ENCODE measurements at places on chromosomes 16 and 17.

DNA sequence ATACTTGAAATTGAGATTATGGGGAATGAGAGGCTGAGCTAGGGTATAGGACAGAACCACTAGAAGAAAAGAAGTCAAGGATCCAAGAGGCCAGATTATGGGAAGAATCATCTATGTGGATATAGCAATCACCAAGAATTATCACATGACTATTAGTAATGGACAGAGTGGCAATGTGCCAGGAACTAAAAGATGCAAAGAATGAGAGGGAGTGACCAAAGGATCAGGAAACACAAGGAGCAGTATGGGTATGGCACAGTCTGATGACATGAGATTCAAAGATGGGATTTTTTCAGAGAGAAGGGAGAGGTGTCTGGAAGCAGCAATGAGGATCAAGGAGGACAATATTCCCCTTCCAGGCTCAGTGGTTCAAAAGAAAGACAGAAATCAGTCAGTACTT lies 212.2 kb downstream of the AATF start:
- H3K27ac ChIP-seq = no peak overlapping the region
- H3K4me1 ChIP-seq = no peaks in the 10 kb centered on the region
- no peaks in the 10 kb centered on the region for H3K36me3 ChIP-seq

DNA sequence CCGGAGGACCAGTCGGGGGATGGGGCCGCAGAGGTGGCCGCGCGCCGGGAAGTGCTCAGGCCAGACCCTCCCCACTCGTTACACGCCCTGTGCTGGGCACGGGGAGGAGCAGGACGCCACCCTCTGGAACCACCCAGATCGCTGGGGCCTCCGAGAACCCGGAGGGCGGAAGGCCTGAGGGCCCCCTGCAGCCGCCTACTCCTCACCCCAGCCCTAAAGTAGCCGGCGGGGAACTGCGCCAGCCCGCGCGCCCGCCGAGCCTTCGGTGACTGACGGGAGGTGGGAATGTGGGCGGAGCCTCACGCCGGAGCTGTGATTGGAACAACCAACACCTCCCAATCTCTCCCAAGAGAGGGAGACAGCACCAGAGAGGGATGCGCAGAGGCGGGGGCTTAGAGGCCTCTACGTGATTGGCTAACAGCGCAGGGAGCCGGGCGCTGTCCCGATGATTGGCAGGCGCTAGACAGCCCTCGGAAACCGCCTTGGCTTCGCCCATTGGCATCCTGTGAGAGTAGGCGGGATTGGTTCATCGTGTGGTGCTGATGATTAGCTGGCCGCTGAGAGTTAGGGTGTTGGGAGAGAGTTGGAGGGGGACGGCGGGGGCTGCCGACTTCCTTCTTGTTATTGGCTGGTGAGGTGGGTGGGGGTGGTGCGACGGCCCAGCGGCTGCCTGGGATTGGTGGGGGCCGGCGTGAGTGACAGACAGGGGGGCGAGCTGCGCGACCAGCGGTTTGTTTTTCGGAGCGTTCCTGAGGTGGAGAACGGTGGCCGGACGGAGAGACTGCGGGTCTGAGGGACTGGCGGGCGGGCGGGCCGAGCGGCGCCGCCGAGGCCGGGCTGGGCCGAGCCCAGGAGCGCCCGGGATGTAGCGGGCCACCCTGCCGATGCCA lies at the start of gene MAP3K3:
MAP3K3 (plus strand) TSS at position 734 of the 890 bp plus-strand sequence. CDS start 343 bp downstream, outside the sequence.
- H3K4me3 ChIP-seq = peak within 1 kb of the TSS; percentile 77
- H3K27ac ChIP-seq = peak within 1 kb of the TSS; percentile 98
- H3K4me1 ChIP-seq = no peaks in the 10 kb centered on the region
- peak; percentile 99 for DNase-seq

DNA sequence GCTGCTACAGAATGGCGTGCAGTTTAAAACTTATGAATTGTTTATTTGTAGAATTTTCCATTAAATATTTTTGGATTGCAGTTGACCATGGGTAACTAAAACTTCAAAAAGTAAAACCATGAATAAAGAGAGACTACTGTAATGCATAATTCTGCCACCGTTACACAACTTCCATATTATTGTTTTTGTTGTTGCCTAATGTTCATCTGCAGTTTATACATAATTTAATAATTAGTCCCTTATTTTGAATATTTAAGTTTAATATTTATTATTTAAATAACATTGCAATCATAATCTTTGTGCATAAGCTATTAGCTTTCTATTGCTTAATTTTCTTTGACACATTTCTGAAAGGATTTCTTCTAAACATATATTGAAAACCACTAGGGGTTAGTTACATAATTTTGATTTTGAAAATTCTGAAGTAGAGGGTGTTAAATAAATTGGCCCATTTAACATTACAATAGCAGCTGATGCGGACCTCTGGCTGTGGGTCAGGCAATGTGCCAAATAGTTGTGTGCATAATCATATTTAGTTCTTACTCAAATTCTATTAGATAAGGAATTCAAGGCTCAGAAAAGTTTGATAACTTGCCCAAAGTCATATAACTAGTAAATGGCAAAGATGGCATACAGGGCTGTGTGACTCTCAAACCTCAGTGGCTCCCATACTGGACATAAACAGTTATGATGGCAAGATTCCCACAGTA lies 31.1 kb downstream of the PPM1E start:
- no peak overlapping the region for H3K4me3 ChIP-seq
- no peaks in the 10 kb centered on the region for H3K4me1 ChIP-seq
- DNase-seq = no peak
- H3K27ac ChIP-seq = no peak overlapping the region
- no peaks in the 10 kb centered on the region for H3K27me3 ChIP-seq
- no peaks in the 10 kb centered on the region for H3K36me3 ChIP-seq

DNA sequence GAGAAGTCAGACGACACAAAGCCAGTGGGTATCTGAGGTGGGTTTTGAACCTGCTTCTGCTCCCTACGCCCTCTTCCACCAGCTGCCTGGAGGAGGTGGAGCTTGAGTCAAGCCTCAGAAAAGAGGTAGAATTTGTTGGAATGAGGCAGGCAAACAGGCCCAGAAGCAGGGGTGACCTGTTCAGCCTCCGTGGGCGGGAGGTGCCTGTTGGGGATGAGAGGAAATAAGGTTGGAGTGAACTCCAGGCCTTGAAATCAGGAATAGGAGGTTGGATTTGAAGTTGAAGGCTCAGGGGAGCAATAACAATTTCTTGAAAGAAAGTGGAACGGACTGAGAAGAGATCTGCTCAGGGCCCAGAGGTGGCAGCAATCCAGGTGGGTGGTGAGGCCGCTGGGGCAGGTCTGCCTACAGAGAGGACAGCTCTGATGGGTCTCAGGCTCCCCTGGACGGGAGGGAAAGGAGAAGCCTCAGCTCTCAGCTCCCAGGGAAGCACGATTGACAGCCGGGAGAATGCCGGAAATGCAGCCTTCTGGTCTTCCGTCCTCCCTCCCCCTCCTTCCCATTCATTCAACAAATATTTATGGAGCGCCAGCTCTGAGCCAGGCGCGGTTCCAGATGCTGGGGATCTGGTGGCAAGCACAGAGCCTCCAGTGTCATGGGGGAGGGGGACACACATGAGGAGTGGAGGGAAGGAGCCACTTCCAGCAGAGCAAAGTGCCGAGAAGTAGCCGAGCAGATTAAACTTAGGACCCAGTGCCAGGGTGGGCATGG lies 61.9 kb upstream of the CIBAR2 start:
- peaks cover 54% of the 10 kb centered on the region for H3K4me1 ChIP-seq
- no peaks in the 10 kb centered on the region for H3K36me3 ChIP-seq
- peak overlapping the region; percentile 54 for H3K27ac ChIP-seq
- H3K4me3 ChIP-seq = no peak overlapping the region
- DNase-seq = no peak
- no peaks in the 10 kb centered on the region for H3K27me3 ChIP-seq

- H3K27ac ChIP-seq = no peak overlapping the region
- DNase-seq = no peak
- no peaks in the 10 kb centered on the region for H3K27me3 ChIP-seq
- H3K36me3 ChIP-seq = no peaks in the 10 kb centered on the region
These were observed 32.8 kb downstream of the IRF8 start for GRCh38 chr16:85931596-85932402.

Measured in Peyer's patch (tissue), 4 donors.